IPS DF 6.9 (cell line): ENCODE measurements at places on chromosomes 16 and 17.

DNA sequence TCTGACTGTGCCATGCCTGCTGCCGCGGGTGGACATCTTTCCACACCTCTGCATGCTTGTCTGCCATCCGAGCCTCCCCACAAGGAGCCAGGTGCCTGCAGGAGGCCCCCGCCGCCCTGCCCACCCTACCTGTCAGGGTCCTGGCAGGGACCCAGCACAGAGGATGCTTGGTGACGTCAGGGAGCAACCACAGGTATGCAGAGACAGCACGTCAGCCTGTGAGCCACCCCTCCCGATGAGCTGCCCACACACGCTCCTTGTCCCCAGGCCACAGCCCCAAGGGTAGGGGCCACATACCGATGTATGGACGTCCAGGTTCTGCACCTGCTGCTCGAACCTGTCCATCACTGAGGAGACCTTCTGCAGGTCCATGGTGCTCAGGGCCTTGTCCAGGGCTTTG lies 10.6 kb downstream of the CHMP1A start:
- no peak for DNase-seq

DNA sequence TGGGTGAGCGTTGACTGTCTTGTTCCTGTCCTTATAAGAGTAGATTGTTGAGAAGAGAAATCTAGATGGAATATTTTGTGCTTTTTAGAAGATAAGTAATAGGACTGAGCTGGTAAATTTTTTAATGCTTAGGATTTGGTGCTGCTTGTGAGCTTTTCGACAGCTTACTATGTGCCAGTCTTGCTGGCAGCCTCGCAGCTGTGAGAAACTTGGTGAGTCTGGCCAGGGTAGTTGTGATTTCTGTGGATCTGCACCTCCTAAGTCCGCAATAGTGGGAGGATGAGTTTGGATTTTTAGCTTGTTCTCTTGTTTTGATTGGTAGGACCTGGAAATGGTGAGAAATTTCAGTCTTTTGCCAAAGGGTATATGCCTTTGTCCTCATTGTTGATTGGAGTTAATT lies 3.6 kb downstream of the SOCS7 start:
- DNase-seq = no peak

DNA sequence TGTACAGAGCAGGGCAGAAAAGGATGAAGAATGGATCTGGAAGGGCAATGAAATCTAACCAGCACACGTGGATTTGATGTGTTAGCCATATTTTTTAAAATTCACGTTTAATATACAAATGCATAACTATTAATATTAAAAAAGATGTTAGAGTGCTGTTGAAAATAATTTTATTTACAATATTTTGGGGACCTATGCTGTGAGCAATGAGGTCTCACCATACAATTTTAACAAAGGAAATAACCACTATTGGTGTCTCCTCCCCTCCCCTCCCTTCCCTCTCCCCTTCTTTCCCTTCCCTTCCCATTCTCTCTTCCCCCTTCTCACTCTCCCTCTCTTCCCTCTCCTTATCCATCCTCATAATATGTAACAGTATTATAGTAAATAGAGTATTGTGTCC lies 64.2 kb upstream of the GPR139 start:
- no peak for DNase-seq

GRCh38 chr17:36837195-36837938 lies 99.9 kb upstream of the LHX1 start:
- DNase-seq = peak; percentile 20

- DNase-seq = no peak
Measured at GRCh38 chr17:9036336-9036735, 15.0 kb downstream of the NTN1 start.

GRCh38 chr17:14604591-14605266 lies 303.8 kb downstream of the HS3ST3B1 start:
- no peak for DNase-seq

- no peak for DNase-seq
Measured at GRCh38 chr17:8893621-8894201, 26.2 kb upstream of the PIK3R6 start.

DNA sequence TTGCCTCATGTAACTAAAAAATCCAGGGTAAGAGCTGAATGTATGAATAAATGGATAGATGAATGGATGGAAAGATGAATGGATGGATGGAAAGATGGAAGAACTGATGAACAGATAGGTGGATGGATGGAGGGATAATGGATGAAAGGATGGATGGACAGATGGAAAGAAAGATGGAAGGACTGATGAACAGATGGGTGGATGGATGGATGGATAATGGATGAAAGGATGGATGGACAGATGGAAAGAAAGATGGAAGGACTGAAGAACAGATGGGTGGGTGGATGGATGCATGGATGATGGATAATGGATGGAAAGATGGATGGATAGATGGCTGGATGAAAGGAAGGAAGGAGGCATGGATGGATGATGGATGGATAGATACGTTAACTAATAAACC lies 11.9 kb downstream of the CHD9NB start:
- no peak for DNase-seq

DNA sequence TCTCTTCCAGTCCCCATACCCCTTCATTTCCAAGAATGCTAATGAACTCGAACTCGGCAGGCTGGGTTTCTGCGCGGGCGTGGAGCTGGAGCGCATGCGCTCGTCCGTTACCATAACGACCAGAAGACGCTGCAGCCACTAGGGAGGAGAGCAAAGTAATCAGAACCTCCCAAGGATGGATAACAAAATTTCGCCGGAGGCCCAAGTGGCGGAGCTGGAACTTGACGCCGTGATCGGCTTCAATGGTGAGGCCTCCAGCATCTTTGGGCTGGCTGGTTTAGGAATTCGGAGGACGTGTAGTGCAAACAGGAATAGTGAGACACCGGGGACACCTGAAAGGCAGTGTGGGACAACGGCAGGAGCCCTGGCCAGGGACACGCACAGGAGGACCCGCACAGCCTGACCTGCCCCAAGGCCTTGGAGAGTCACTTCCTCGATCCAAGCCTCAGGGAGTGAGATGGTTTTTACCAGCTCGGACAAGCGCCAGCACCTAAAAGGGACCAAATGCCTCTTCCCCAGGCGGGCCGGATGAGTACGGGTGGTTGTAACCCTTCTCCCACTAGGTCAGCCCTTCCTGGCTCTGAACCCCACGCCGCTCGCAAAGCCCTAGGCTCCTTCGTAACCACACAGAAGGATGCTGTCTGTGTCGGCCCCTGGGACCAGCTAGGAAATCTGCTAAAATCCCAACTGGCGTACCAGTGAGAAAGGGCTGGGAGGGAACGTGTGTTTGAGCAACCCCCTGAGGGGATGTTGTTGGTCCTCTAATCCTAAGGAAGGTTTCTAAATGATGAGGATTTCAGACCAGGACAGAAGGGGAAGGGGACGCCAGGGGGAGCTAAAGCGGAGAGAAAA lies at the start of gene CFAP52:
Gene CFAP52, plus strand, starts transcription at position 122 of the 852 bp plus-strand sequence. Its CDS starts 54 bp downstream, at position 176.
- DNase-seq = peak; percentile 74

GRCh38 chr17:20032636-20033035 lies 23.5 kb downstream of the SPECC1 start:
- no peak for DNase-seq

DNA sequence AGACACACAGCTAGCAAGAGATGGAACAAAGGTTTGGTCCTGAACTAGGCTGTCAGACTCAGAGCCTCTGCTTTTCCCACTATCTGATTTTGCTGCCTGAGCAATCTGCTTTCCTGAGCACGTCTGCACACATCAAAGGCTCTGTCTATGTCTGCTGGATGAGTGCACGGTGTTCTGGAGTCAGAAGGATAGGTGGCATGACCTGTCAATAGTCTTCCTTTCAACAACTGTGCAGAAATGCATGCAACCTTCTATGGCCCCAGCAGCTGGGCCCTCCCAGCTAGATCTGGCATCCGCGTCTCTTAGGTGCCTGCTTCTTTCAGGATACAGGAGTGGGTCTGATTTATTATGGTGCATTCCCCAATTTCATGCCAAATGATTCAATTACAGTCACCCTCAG lies 138.3 kb downstream of the UTP18 start:
- no peak for DNase-seq

DNA sequence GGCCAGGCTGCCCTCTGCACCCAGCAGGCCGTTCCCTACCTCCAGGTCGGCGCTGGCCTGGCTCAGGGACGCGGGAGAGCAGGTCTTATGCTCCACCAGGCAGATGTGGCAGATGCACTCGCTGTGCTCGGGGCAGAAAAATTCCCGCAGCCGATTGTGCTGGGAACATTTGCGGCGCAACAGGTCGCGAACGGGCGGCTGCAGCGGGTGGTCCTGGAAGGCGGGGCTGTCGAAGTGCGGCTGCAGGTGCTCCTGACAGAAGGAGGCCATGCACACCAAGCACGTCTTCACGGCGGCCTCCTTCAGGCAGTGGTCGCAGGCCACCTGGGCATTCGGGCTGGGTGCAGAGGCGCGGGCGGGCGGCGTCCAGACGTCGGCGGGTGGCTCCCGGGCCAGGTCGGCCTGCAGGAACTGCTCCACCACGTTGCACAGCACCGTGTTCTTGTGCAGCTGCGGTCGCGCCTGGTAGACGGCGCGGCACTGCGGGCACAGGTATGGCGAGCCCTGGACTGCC lies 439 bp downstream of the TRIM25 start:
- DNase-seq = no peak

DNA sequence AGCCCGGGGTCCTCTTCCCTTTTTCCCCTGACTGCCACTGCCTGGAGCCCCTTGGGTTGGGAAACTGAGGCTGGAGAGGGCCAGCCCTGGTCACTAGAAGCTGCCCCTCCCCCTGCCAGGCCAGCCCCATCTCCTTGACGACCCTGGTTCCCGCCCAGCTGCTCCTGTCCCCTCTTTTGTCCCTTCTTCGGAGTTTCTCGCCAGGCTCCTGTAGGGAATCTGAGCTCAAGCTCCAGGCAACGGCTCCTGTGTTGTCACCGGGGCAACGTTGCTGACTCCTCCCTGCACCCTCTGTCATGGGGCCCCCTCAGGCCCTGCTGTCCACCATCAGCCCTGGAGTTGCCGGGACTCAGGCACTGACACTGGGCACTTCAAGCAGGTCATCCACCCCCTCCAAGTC lies 5.7 kb downstream of the LLGL1 start:
- no peak for DNase-seq

GRCh38 chr17:9330611-9331271 lies 244.9 kb downstream of the STX8 start:
- no peak for DNase-seq
